ENCODE measurements at places on chromosomes 1 and 21.

- no peak for DNase-seq
- no peak overlapping the region for H3K4me3 ChIP-seq
- H3K27me3 ChIP-seq, result peaks cover 55% of the 10 kb centered on the region
- H3K27ac ChIP-seq, result no peak overlapping the region
Observed at GRCh38 chr1:48089356-48089891, 92.2 kb upstream of the TRABD2B start.

GRCh38 chr1:26020330-26020768 lies 1.2 kb upstream of the EXTL1 start:
- H3K27me3 ChIP-seq, result no peaks in the 10 kb centered on the region
- H3K4me3 ChIP-seq, result no peak overlapping the region
- H3K36me3 ChIP-seq, result no peaks in the 10 kb centered on the region
- no peak overlapping the region for H3K27ac ChIP-seq
- DNase-seq, result no peak

GRCh38 chr1:20190256-20191160 lies 4.2 kb upstream of the PLA2G2C start:
- no peak for DNase-seq
- H3K36me3 ChIP-seq, result no peaks in the 10 kb centered on the region
- H3K4me3 ChIP-seq, result no peak overlapping the region
- no peak overlapping the region for H3K27ac ChIP-seq
- no peaks in the 10 kb centered on the region for H3K27me3 ChIP-seq

GRCh38 chr1:7930645-7931445 lies 9.8 kb downstream of the TNFRSF9 start:
- peaks cover 54% of the 10 kb centered on the region for H3K4me1 ChIP-seq
- H3K36me3 ChIP-seq, result peaks cover 22% of the 10 kb centered on the region
- peak overlapping the region; percentile 92 for H3K27ac ChIP-seq
- no peak for DNase-seq

DNA sequence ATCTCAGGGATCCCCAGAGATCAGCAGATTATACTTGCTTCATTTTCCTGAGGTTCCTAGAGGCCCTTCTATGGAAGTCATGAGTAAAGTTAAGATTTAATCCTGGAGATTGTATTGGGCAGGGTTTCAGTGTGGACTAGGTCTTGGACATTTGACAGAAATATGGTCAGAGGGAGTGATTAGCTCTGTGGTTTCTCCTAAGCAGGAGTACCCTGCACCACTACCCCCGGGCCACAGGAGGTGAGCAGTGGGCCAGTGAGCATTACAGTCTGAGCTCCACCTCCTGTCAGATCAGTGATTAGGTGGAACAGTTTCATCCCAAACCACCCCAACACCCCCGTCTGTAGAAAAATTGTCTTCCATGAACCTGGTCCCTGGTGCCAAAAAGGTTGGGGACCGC lies 43.2 kb downstream of the PHACTR4 start:
- no peak overlapping the region for H3K27ac ChIP-seq
- peaks cover 3% of the 10 kb centered on the region for H3K4me1 ChIP-seq
- H3K36me3 ChIP-seq, result no peaks in the 10 kb centered on the region
- no peak for DNase-seq
- no peak overlapping the region for H3K4me3 ChIP-seq
- no peaks in the 10 kb centered on the region for H3K27me3 ChIP-seq

DNA sequence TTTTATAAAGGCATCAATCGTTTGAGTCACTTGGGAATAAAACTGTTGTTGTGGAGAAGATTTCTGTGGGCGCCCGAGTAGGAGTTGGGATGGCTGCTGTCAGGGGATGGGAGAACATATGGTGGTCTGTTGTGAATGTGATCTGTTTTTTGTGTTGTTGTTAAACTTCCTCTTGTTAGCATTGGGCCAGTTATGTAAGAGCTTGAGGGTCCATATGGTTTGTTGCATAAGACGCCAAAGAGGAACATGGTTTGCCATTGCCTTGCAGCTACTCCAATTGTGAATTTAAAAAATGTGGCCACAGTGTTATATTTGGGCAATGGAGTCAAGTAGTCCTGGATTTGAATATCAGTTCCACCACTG lies 136.1 kb upstream of the JUN start:
- DNase-seq, result no peak
- no peaks in the 10 kb centered on the region for H3K36me3 ChIP-seq
- H3K27me3 ChIP-seq, result peaks cover 4% of the 10 kb centered on the region
- peaks cover 21% of the 10 kb centered on the region for H3K4me1 ChIP-seq
- H3K27ac ChIP-seq, result no peak overlapping the region

- DNase-seq, result peak; percentile 84
- H3K27me3 ChIP-seq, result no peaks in the 10 kb centered on the region
- H3K4me3 ChIP-seq, result no peak overlapping the region
- no peaks in the 10 kb centered on the region for H3K4me1 ChIP-seq
Observed at GRCh38 chr1:42173155-42173933, 8.8 kb upstream of the GUCA2A start.

- H3K36me3 ChIP-seq, result no peaks in the 10 kb centered on the region
- H3K27me3 ChIP-seq, result peaks cover 21% of the 10 kb centered on the region
- H3K4me1 ChIP-seq, result peaks cover 7% of the 10 kb centered on the region
- no peak overlapping the region for H3K27ac ChIP-seq
Observed at GRCh38 chr1:223248001-223248769, 105.1 kb upstream of the TLR5 start.

- H3K27ac ChIP-seq, result no peak overlapping the region
- peaks cover 53% of the 10 kb centered on the region for H3K27me3 ChIP-seq
- H3K36me3 ChIP-seq, result no peaks in the 10 kb centered on the region
- H3K4me1 ChIP-seq, result no peaks in the 10 kb centered on the region
Observed at GRCh38 chr1:184270556-184270955, 116.3 kb upstream of the C1orf21 start.

GRCh38 chr1:212953321-212953720 lies 3.0 kb downstream of the VASH2 start:
- no peaks in the 10 kb centered on the region for H3K4me1 ChIP-seq
- no peak overlapping the region for H3K27ac ChIP-seq
- peaks cover 45% of the 10 kb centered on the region for H3K27me3 ChIP-seq
- H3K4me3 ChIP-seq, result no peak overlapping the region
